ENCODE measurements at places on chromosomes 7 and 10.

- no peak for DNase-seq
These were observed 120.7 kb downstream of the SRPK2 start for GRCh38 chr7:105268056-105268455.

GRCh38 chr10:88433565-88434186 lies 149.4 kb downstream of the RNLS start:
- no peak for DNase-seq

DNA sequence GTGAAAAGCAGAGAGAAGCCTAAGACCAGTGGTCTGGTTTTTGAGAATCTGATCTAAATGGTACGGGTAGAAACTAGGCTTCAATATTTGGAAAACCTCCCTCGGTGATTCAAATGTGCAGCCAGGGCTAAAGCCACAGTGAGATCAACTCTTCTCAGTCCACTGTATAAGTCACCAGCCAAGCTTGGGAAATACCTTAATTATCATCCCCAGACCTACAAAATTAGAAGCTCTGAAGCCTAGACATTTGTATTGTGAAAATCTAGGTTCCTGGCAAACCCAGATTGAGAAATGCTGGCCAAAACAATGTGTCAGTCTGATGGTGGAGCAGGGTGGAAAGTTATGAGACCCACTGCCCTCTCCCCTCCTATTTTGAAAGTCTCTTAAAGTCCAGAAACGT lies 131.7 kb downstream of the DGKI start:
- no peak for DNase-seq

DNA sequence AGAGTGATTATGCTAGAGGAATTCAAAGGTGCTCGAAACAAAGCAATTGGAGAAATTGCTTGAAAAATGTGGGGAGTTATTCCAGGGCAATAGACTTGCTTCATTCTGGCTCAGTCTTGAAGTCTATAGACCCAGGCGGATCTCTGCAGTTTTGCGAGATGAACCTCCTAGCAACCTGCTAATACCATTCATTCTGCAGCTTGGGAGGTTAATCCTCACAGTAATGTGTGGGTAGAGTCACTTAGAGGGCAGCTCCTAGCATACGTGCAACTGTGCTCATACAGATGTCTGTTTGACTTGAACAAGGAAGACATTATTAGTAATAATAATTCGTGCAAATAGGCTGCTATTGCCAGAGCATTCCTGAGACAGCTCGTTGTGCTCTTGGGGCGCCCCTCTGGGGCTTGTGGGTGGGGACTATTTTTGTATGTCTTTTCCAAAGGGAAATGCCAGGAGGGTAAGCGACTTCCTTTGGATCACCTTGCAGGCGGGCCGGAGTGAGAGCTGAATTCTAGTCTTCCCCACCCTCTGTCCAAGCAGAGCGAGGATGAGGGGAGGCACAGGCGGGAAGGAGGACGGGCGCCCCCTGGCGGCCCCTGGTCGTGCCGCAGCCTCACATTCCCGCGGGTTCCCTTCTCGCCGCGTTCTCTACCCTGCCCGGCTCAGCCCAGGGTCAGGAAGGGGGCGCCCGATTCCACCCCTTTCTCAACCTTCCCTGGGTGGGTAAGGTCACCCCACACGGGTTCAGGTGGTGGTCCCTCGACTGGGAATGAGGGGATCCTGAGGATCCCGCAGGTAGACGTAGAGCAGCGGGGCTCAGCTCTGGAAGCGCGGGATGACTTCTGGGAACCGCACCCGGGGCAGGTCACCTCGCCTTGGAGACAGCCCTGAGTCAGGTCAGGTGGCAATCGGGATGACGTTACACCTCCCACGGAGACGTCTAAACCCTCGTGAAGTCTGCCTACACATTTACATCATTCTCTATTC lies 241.5 kb downstream of the PHTF2 start:
- no peak for DNase-seq

GRCh38 chr7:107920048-107920772 lies 29.2 kb downstream of the DLD start:
- DNase-seq = no peak

DNA sequence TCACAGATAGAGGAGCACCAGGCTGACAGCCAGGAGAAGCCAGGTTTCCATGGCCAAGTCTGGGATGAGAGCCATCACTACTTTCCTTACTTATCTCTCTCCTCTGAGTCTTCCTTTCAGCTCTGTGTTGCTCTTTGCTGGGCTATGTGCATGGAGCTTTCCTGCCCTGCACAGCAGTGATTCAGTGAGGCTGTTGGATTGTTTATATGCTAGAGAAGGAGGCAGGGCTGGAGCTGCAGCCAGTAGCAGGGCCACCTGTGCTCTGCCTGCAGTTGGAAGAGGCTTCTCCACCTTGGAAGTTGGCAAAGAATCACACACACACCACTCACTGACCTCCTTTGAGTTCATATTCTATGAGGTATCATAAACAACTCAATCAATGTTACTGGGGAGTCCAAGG lies at the start of gene CYP3A4:
TSS of gene CYP3A4 (minus strand) at position 178 of the 400 bp plus-strand sequence. CDS start at position 75, 103 bp downstream.
- no peak for DNase-seq

GRCh38 chr7:191105-191980 lies 1.0 kb upstream of the FAM20C start:
- no peak for DNase-seq

- no peak for DNase-seq
These were observed 95.1 kb downstream of the EGFR start for GRCh38 chr7:55113760-55114540.

DNA sequence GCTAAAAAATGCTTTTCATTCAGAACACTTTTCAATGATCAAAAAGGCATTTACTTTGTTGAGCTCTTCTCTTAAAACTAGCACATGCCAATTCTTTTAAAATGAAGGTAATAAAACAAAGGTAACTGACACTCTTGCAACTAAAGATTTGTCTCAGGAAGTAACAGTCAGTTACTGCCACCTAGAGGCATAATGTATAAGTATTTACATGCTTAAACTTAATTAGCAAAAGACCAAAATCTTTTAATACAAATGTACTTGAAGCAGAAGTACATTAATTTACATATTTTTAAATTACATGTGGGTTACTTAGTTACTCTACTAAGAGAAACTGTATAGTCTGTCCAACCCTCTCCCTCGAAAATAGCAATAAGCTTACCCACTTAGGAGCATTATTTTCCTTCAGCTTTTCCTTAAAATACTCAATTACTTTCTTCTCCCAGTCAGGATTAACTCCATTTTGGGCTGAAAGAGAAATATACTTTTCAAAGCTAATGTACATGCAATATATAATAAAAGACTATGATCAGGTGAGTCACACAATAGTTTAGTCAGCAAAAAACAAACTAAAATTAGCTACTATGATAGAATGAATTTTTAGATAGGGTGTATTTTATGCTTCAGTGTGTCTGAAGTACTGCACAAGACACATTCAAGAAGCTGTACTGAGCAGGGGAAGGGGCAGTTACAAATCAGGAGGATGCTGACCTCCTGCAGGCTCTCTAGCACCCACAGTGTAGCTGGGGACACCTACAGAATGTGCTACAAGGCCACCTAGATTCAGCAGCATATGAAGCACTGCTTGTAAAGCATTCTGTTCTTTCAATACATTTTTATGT lies 13.0 kb downstream of the MCMBP start:
- no peak for DNase-seq

DNA sequence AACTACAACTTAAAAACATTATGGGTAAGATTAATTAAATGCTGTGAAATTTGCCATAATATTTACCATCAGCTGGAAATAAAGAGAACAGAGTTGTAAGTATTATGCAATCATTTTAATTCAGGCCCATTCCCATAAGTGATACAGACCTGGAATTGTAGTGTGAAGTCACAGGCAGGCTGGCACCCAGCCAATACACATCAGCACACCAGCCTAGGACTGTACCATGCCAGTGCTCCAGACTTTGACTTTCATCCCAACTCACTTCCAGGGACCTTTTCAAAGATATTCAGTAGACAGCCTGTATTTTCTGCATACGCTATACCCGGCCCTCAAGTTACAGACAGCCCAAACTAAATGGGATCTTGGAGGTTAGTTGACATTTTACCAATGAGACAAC lies 143.3 kb downstream of the TES start:
- no peak for DNase-seq

DNA sequence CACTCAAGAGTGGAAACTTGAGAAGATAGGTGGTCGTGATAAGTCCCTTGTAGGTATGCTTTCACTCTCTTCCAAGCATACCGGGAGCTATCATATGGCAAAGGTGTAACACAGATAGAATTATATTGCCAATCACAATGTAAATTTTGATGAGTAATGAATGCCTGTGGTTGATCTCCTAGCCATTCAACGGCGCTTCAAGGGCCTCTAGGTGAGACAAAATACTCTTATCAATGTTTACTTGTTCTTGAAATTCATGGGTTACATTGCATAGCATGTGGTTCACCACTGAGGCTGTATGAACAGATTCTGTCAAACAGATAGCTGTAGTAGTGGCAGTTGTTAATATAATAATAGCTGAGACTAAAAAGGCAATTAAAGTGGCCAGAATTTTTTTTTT lies 82.4 kb downstream of the THSD7A start:
- DNase-seq = no peak

GRCh38 chr7:142376356-142376997 lies 118.6 kb upstream of the PRSS58 start:
- DNase-seq = no peak

DNA sequence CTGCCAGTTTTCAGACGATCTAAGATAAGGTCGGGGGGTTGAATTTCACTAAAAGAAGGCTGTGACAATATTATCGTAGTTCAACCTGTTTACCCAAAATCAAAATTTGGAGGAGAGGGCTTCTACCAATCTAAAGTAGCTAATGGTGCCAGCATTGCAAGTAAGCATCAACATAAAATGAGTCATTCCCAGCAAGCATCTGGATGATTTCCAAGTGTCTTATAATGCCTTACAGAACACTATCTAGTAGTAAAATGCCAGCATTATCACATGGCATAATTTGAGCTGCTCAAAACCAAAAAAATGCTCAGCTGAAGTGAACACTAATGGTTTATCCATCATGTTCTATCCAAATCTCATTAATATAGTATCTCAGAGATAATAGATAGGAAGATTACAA lies 1193.9 kb downstream of the DNAJB9 start:
- DNase-seq = no peak

- no peak for DNase-seq
These were observed 849.2 kb downstream of the KCNMA1 start for GRCh38 chr10:76788452-76788811.

- no peak for DNase-seq
These were observed 20.0 kb downstream of the C1GALT1 start for GRCh38 chr7:7202375-7202720.

- DNase-seq = no peak
These were observed 381.9 kb downstream of the ZWINT start for GRCh38 chr10:55979203-55979602.

GRCh38 chr7:88546808-88547207 lies 212.7 kb upstream of the ZNF804B start:
- no peak for DNase-seq

DNA sequence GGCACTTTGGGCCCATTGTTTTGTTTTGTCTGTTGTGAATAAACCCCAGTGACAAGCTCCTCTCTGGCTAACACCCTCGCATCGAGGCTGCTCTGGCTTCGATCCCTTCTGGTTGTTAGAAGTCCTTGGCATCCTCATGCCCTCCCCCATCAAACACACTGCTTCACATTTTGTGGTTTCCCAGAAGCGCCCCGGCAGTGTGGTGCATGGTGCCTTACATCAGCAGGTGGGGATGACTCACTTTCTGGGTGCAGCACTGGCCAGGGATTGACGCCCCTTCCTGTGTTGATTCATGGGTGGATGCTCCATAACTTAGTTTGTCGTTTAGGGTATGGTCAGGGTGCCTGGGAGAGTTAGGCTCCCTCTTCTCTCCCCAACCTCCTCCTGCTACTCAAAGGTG lies 51.4 kb downstream of the PLPP4 start:
- no peak for DNase-seq

DNA sequence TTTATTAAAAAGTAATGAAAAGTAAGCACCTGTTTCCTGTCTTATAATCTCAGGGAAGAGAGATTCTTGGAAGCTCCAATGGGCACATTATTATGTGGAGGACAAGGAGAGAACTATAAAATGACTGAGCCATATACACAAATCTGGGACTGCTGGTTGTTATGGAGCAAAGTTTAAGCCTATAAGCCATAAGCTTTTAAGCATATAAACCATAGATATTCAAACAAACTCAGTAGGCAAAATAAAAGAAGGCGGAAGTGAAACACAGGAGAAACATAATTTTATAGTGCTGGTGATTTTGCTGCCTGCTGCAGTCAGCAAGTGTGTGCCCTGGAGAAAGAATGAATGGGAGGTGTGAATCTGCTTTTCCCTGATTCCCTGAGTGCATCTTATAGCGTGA lies 274.4 kb downstream of the KIF20B start:
- DNase-seq = no peak

GRCh38 chr7:22255834-22256233 lies 101.1 kb downstream of the RAPGEF5 start:
- no peak for DNase-seq

DNA sequence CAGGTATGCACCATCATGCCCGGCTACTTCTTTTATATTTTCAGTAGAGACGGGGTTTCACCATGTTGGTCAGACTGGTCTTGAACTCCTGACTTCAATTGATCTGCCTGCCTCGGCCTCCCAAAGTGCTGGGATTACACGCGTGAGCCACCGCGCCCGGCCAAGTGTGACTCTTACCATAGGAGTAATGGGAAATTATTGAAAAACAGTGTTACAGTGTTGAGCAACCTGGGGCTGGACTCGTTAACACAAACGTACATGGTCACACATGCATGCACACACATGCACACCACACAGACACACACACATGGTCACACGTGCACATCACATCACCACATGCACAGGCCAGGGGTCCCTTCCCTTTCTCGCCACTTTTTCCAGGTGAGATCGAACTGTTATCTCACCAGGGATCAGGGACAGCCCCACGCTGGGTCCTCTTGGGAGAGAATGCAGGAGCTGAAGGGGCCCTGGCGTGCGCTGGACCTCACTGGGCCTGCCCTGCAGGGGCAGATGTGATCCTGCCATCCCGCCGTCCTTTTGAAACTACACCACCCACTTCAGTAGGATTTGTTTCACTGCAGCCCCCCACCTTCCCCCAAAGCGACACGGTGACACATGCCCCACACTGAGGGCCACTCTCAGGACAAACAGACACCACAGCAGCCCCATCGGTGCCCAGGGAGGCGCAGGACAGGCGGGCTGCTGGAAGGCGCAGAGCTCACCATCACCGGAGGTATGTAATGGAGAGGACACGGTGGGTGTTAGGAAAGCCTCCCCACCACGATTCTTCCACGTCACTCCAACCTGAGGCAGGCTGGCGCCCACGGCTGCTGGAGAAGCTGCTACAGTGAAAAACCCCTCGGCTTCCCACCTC lies 10.2 kb downstream of the RADIL start:
- no peak for DNase-seq

GRCh38 chr7:121376979-121377378 lies 19.1 kb downstream of the FAM3C start:
- DNase-seq = no peak

GRCh38 chr7:130736298-130736900 lies 2.4 kb upstream of the KLF14 start:
- no peak for DNase-seq
